Activated CD4-positive, alpha-beta T cell treated with anti-CD3 and anti-CD28 coated beads, Interleukin-2, amount 10 ng/mL, durations not matched to agents 24 days and 14 days (primary cell): ENCODE measurements at places on chromosomes 7 and 10.

DNA sequence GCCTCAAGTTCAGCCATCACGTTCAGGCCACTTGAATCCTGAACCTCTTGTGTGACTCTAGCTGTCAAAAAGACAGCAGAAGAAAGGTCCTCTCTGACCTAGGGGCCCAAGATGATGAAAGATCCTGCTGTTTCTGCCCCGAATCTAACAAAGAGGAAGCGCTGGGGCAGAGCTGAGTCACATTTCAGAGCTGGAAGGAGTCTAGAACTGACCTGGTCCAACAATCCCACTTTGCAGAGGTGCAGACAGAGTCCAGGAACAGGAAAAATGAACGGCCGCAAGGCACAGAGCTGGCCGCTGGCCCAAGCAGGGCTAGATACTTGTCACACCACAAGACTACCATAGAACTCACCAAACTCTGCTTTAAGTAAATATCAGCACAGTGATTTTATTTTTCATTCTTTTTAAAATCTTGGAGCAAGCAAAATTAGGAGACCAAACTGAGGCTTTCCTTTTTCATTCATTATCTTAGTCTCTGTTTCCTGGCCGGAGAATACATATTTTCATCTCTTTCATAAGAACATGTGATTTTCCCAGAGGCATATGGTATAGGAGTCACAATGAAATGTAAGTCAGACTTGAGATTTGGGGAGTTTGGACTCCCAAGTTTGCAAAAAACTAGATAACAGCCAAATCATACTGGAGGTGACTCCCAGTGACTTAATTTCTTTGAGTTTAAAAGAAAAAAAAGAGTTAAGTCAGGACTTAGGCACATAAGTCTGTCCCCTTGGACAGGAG lies 52.8 kb downstream of the CHST15 start:
- no peaks in the 10 kb centered on the region for H3K36me3 ChIP-seq
- H3K27ac ChIP-seq = no peak overlapping the region
- H3K27me3 ChIP-seq = peaks cover 9% of the 10 kb centered on the region
- peaks cover 20% of the 10 kb centered on the region for H3K4me1 ChIP-seq

DNA sequence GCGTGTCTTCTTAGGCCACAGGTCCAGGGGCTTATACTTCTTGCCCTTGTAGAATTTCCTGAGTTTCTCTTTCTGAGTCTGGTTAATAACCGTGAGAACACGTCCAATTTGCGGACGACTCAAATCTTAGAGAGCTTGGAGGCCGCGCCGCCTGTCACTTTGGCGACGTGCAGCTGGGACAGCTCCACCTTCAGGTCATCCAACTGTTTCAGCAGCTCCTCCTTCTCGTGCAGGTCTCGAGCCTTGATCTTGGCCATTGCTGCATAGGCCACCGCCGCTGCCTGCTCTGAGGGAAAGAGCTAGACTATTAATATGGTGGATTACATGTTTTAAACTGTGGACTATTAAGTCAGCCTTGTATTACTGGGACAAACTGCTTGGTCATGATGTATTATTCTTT lies 26.9 kb downstream of the EVX1 start:
- H3K27ac ChIP-seq = no peak overlapping the region
- H3K4me1 ChIP-seq = no peaks in the 10 kb centered on the region
- no peaks in the 10 kb centered on the region for H3K36me3 ChIP-seq
- no peak for DNase-seq
- H3K27me3 ChIP-seq = no peaks in the 10 kb centered on the region

- no peak overlapping the region for H3K27ac ChIP-seq
- DNase-seq = no peak
- H3K36me3 ChIP-seq = no peaks in the 10 kb centered on the region
- H3K4me3 ChIP-seq = no peak overlapping the region
- H3K4me1 ChIP-seq = no peaks in the 10 kb centered on the region
These were observed 94.0 kb downstream of the NPSR1 start for GRCh38 chr7:34751725-34752643.

GRCh38 chr10:80690434-80690833 lies 152.7 kb downstream of the SH2D4B start:
- no peak overlapping the region for H3K27ac ChIP-seq
- no peaks in the 10 kb centered on the region for H3K4me1 ChIP-seq
- H3K36me3 ChIP-seq = no peaks in the 10 kb centered on the region
- no peak overlapping the region for H3K4me3 ChIP-seq
- DNase-seq = no peak
- H3K27me3 ChIP-seq = peaks cover 12% of the 10 kb centered on the region

DNA sequence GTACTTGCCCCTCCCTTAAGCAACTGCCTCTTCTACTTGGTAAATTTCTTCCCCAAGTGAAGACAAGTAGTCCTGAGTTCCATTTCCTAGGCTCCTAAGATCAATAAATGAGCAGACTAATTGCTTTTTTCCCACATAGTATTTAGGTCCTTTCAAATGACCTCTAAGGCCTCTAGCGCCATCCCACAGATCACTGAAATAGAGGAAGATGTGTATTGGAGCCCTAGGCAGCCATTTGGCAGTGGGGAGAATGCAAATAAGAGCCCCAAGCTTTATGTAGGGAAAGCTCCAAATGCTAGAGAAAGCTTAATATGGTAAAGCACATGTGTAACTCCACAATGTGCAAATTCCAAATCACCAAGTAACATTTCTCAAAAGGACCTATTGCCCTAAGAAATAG lies 316.5 kb upstream of the PHF14 start:
- H3K4me3 ChIP-seq = no peak overlapping the region
- no peaks in the 10 kb centered on the region for H3K36me3 ChIP-seq
- H3K27me3 ChIP-seq = peaks cover 4% of the 10 kb centered on the region
- no peak for DNase-seq

- DNase-seq = no peak
- H3K27me3 ChIP-seq = no peaks in the 10 kb centered on the region
- no peaks in the 10 kb centered on the region for H3K36me3 ChIP-seq
- no peak overlapping the region for H3K4me3 ChIP-seq
- no peaks in the 10 kb centered on the region for H3K4me1 ChIP-seq
These were observed 288.0 kb downstream of the PTPRN2 start for GRCh38 chr7:158299607-158300006.

DNA sequence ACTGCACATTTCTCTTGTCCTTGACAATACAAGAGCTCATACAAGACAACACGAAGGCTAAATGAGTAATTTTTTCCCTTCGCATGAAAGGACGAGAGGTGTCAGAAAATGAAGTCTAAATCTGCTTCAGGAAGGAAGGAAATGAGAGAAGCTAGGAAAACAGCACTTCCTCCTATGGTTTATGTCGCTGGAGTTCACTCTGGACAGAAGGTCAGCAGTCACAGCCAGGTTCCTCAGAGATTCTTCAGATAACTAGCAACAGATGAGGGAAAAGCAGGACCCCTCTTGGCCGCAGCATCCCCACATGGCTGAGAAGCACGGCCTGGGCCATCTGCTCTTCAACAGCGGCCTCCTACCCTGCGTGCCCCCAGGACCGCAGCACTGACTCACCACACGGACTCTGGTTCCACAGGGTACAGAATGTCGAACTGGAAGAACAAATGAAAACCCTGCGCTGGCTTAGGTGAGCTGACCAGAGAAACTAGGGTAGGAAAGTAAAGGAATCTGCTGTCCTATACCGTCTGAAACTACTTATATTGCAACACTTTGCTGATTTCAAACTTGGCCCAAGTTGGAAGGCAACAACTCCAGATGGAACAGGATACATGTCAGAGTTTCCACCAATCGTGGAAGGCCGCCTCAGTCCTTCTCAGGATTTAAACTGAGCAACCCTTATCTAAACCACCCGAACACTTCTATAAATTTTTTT lies 26.3 kb downstream of the DNMBP start:
- peaks cover 6% of the 10 kb centered on the region for H3K4me1 ChIP-seq
- no peaks in the 10 kb centered on the region for H3K27me3 ChIP-seq
- no peak overlapping the region for H3K27ac ChIP-seq
- no peaks in the 10 kb centered on the region for H3K36me3 ChIP-seq
- no peak for DNase-seq
